ENCODE measurements at places on chromosomes 4 and X.

DNA sequence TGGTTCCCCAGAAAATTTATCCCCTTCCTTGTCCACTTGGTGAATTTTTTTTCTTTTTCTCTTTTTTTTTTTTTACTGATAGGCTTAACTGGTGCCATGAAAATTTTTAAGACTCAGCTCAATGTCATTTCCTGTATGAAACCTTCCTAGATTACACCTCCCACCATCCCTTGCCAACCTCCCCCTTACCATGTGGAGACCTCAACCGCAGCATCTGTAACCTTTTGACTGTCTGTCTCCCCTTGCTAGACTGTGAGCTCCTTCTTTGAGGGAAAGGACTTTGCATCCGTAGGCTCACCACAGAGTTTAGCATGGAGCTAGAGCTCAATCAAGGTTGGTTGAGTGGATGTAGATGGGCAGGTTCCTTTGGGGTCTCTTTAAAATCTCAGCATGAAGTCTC lies 5.2 kb upstream of the PGRMC1 start:
- no peak for DNase-seq

GRCh38 chrX:72083291-72083690 lies 48.4 kb downstream of the RTL5 start:
- no peak for DNase-seq

GRCh38 chrX:138946926-138947325 lies 235.4 kb upstream of the FGF13 start:
- DNase-seq = no peak

DNA sequence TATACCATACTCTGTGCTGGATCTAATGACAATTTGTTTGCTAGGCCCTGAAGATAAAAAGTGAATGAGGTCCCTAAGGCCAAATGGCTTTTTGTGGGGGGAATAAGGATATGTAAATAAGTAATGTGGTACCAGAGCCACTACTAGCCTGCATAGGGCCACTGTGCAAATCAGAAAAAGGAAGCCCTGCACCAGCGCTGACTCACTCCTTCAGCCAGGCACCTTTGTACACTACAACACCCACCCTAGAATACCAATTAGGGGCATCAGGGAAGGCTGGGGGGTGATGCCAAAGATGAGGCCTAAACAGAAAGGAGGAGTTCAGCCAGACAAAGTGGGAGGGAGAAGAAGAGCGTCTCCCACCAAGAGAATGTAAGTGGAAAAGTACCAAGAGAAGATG lies 122.2 kb downstream of the CAMK2D start:
- DNase-seq = no peak

DNA sequence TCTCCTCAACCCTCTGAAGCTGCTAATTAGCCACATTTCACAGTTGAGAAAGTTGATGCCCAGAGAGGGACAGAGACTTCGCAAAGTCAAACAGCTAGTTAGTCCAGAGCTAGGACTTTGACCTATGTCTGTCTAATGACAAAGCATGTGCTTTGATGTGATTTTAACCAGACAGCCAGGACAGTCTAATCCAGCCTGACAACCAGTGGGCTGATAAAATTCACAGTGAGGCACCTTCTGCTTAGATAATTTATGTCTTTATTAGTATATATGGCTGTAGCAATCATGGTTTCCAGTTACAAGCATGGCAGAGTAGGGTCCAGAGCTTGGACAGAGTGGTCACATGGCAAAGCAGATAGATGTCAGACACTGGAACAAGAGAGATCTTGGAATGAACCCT lies 133.6 kb upstream of the C1QTNF7 start:
- no peak for DNase-seq

DNA sequence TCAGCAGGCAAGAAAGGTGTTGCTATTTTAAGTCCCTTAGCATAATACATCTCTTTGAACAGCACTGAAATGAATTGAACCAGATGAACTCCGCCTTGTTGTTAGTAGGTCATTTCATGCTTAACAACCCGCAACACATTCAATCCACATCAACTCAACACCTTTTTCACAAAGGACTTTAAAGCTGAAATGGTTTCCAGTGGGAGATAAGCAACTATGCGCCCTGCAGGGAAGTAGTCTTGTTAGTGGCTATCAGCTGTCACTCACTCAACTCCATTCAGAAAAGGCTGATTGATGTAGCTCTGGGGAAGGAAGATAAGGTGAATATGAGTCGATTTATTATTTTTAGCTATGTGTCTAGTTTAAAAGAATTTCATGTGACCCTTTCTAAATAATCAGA lies 46.0 kb downstream of the ATP8A1 start:
- no peak for DNase-seq

- DNase-seq = no peak
Measured at GRCh38 chrX:75278991-75279390, 5.1 kb downstream of the UPRT start.

DNA sequence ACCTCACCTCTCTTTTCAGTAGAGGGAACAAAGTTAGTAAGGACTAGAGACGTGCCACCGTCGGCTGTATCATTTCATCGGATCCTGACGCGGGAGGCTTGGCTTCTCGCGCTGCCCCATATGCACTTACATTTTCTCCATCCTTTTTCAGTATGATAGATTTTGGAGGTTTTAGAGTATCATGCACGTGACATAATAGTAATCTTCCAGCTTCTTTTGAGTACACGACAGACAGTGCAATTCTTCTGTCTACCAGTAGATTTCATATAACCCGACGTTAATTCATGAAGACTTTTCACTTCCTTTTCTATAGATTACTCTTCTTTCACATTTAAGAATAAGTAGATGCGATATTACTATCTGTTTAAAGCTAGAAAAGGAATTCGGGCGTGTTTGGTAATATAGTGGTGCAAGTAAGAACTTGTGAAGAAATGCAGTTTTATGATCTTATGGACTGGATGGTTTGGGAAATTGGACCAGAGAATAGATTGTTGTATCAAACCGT lies 1.0 kb downstream of the CDS1 start:
- no peak for DNase-seq

- DNase-seq = no peak
Measured at GRCh38 chrX:10800796-10801195, 180.4 kb upstream of the MID1 start.
